Fibroblast of skin of left biceps (primary cell): ENCODE measurements at places on chromosomes 7 and 10.
A peak's percentile ranks its signal among the peaks of the same experiment; 100 is the strongest.

DNA sequence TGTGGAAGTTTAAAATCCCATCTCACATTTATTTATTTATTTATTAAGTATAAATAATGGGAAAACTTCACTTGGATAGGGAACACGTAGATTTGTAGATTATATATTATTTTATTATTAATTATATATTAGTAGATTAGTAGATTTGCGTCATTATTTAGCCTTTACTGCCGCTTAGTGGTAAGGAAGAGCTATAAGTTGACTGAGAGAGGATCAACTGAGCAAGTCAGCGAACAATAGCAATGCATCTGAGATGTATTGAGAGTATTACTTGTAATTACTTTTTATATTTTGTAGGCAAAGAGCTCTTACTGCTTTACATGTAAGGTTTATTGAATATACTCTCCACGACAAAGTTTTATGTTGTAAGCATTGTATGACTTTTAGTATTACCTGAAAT is 244.5 kb upstream of the ANKRD30A start:
- peak; percentile 2 for DNase-seq

- DNase-seq: no peak
Measured at GRCh38 chr7:129958643-129959470, 6.1 kb upstream of the UBE2H start.

DNA sequence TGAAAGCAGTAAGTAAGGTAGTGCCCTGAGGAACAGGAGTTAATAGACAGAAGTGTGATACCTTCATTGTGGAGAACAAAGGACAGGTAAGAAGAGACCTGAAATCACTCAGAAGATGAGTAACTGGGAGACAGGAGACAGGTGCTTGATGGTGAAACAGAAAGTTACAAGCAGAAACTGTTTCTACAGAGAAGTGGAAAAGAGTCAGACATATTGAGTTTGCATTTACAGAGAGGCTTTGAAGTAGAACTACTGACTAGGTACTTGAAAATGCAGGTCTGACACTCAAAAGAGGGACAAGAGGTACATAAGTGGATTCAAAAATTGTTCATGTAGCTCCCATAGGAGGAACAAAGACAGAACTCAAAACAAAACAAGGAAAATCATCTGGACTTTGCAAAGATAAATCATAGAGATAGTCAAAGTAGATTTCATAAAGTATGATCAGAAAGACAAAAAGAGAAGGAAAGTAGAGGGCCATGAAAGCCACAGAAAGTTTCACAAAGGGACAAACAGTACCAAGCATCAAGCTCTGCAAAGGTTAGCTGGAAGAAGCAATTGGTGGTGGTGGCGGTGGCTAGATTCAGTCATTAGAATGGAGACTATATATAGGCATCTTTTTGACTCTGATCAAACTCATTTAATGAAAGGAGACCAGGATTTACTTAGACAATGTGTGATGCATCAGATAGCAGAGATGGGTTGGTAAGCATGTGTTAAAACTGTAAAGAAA is 198.4 kb downstream of the PCLO start:
- no peak for DNase-seq

DNA sequence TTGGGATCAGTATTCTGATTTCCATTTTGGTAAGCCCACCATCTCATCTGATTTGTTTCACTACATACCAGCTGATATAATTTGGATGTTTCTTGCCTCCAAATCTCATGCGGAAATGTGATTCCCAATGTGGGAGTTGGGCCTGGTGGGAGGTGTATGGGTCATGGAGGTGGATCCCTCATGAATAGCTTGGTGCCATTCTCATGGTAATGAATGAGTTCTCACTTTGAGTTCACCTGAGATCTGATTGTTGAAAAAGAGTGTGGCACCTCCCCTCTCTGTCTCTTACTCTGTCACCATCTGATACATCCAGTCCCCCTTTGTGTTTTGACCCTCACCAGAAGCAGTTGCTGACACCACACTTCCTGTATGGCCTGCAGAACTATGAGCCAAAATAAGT is 347.3 kb downstream of the ARL4A start:
- DNase-seq: no peak

- peak; percentile 43 for DNase-seq
Measured at GRCh38 chr10:17430647-17431355, 23.6 kb downstream of the ST8SIA6 start.

DNA sequence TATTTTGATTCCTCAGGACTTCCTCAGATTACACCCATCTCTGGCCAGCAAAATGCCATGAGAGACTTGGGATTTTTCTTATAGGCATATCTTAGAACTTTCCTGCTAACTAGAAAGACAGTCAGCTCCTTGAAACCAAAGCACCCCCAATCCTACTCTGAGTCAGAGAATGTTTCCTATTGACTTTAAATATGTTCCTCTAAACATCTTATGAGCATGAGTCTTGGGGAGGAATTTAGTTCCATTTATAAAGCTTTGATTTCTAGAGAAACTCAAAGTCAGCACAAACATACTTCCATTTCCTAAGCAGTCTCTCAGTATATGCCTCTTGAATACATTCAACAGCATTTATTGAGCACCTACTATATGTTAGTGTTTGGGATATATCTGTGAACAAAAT is 128.5 kb downstream of the INHBA start:
- DNase-seq: no peak

DNA sequence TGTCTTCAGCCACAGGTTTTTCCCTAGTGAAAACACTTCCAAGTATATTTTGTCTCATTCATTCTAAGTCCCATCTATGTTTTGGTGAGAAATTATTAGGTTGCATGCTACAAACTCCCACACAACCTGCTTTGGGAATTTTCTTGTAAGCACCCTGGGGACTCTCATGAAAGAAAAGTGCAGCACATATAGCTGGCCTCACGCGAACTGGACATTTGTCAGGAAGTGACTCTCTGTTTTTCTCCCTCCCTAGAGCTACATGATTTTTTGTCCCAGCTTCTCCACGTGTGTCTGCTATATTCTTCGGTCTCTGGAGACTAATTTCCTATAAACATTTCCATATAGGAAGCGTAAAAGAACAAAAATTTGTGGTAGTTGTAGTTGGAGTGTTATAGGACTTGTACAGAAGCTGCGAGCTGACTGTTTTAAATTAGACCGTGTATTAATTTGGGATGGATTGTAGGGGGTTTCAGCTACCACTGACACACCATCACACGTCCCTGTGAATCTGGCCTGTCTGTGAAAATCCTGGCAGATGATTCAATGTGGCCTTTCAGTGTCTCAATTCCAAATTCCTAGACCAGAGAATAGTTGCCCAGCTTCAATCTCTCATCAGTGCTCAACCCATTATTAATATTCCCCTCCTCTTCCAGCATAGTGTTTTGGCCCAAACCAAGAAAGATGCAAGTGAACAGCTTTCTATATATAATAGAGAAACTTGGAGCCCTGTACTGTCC is 40.2 kb downstream of the ARL4A start:
- no peak for DNase-seq

DNA sequence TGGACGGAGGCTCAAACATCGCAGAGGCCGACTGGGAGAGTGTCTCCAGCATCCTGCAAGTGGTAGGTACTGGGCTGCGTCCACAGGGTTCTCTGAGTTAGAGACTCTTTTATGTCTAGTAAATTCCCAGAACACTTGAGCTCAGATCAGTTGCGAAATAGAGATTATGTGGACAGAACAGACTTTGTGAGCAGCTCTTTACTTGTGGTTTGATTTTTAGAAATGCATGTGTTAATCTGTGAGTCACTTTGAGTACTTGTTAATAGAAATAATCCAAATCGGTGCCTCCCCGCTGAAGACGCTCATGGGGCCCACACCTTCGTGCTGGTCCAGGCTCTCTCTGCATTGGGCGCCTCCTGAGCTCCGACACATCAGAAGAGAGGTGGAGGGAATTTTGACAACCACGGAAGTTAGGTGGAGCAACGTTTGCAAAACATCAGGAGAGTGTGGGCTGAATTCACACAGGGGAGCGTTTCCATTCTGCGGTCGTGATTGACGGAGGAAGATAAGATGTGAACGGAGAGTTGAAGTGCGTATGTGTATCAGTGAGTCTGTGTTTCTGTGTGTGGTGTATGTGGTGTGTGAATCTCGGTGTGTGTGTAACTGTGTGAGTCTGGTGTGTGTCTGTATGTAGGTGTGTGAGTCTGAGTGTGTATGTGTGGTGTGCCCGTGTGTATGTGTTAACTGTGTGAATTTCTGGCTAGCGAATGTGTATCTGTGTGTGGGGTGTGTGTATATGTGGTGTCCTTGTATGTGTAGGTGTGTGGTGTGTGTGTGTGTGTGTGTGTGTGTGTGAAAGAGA is 32.1 kb downstream of the PFKP start:
- DNase-seq: peak; percentile 59

- no peak for DNase-seq
Measured at GRCh38 chr10:17756557-17757217, 4.7 kb downstream of the TMEM236 start.

DNA sequence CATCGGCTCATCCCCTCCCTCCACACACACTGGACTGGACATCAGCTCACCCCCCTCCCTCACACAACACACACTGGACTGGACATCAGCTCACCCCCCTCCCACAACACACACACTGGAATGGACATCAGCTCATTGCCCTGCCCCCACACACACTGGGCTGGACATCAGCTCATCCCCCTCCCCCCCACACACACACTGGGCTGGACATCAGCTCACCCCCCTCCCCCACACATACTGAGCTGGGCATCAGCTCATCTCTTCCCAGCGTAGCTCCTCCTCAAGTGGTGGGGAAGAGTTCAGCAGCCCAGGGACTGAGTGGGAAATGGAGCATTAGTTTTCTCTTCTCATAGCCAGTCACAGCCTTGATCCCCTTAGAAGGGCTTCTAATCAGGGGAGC is 58.1 kb upstream of the WDR11 start:
- no peak for DNase-seq

DNA sequence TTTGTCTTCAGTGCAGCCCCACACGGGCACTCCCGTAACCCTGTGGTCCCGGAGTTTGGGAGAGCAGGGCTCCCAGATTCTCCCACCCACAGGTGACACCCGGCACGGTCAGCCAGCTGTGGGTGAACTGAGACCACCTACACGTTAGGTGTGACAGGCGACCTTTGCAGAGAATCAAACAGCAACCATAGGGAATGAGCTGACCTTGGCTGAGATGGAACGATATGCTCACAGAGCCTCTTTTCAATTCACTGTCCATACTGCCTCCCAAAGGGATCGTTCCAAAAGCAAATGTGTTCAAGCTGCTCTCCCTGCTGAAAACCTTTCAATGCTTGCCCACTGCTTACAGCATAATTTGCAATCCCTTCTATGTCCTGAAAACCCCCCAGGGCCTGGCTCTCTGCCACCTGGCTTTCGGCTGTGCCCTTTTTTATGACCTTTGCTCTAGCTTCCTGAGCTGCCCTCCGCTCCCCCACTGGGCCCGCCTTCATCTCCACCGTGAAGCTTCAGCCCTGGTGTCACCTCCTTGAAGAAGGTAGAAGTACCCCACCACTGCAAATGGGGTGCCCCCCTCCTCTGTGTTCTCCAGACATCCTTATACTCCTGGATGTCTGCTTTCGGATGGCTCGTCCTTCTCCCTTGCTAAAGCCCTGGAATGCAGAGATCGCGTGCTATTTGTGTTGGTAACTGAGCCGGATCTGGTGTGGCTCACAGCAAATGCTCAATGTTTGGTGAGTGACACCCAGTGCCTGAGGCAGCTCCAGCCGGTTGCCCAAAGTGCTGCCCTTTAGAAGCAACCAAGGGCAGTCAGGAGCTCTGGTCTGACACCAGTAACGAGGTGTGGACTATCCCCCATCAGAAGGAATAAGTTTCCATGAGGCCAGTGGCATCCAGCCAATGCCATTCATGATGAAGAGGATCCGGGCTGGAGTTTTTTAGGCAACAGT is 90.4 kb downstream of the KIAA1549 start:
- no peak for DNase-seq

- no peak for DNase-seq
Measured at GRCh38 chr7:126524967-126525366, 727.8 kb downstream of the GRM8 start.

GRCh38 chr10:12717981-12718707 is 283.4 kb downstream of the CCDC3 start:
- no peak for DNase-seq

DNA sequence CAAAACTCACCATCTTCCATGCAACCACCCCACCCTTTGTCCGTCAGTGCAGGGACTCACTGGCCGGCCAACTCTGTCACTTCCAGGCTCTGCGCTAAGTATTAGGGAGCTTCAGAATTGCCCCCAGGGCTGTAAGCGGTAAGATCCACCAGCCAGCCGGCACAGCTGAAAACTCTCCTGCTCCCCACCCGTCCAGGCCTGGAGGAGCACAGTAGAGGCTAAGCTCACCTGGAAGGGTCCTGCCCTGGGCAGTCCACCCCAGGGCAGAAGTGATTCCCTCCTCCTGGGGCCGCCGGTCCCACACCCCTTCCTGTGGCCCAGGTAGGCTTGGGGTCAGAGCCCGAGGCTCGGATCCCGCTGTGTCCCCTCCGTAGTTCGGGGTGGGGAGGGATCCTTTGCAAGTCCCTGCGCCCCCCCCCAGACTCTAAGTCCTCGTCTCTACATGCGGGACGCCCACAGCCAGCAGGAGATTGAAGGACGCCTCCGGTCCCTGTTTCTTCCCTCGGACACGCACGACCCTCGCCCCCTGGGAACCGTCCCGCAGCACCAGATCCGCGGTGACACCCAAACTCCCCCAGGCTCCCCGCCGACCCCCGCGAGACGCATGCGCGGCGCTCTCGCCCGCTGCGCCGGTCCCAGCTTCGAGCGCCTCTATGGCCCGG is 138.9 kb downstream of the ARHGAP22 start:
- DNase-seq: no peak

- no peak for DNase-seq
Measured at GRCh38 chr10:86261941-86262687, 104.5 kb downstream of the GRID1 start.

- no peak for DNase-seq
Measured at GRCh38 chr10:13911821-13912520, 325.2 kb downstream of the PRPF18 start.
